Hematopoietic multipotent progenitor cell treated with erythropoietin and hydrocortisone succinate and interleukin-3 and kit ligand, for 6 days (in vitro differentiated cells): ENCODE measurements at places on chromosomes 16 and 17.

DNA sequence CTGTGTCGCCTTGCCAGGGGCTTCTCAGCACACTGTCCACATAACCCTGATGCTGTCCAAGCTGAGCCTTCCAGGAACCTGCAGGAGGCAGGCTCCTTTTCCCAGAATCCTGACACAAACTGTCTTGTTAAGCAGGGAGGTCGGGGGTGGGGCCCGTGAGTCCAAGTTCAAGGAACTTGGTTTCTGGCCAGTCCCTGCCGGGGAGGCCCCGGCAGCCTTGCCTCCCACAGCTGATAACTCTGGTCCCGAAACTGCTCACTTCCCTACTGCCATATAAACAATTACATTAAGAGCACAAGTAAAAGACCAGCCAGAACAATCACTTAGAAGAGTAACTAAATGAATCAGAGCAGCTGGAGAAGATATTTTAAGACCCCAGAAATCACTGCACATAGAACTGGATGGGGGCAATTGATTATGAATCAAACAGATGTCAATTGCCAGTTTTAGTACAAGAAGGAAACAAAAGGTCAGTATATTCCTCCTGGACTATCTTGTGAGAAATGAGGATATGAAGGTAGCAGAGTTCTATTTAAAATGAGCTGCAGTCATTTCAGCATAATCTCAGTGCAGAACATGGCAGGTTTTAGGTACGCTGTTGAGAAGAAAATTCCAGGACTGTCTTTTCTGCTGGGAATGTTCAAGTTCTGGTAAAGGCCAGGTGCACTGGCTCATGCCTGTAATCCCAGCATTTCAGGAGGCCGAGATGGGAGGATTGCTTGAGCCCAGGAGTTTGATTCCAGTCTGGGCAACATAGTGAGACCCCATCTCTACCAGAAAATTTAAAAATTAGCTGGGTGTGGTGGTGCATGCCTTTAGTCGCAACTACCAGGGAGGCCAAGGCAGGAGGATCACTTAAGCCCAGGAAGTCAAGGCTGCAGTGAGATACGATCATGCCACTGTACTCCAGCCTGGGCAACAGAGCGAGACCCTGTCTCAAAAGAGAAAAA lies 169.8 kb downstream of the PITPNC1 start:
- DNase-seq, result no peak

DNA sequence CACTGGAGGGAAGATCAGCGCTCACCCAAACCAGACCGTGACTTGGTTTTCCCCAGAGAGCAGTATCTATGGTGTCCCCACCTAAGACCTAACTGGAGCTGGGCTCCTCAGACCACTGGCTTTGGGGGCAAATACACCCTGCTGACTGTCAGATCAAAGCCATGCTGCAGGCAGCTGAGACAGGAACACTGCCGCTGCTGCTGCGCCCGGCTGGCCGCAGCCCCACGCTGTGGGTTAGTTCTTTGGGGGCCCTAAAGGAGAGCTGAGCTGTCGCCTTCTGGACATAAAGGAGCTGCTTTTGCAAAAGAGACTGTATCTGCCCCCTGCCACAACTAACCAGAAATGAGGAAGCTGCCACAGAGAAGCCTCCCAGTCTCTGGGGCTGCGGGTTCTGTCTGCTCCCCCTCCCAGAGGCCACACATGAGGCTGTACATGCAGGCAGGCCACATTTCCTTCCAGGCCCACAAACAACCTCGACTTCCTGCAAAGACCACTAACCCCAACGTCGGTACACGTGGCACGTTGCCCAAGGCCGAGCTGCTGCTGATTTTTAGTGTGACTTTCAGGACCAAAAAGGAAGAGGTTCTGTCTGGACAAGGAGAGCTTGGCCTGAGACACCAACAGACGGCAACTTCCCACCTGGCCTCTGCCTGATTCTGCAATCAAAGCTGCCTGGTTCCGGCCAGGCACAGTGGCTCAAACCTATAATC lies 18.2 kb upstream of the ABR start:
- DNase-seq, result peak; percentile 90

DNA sequence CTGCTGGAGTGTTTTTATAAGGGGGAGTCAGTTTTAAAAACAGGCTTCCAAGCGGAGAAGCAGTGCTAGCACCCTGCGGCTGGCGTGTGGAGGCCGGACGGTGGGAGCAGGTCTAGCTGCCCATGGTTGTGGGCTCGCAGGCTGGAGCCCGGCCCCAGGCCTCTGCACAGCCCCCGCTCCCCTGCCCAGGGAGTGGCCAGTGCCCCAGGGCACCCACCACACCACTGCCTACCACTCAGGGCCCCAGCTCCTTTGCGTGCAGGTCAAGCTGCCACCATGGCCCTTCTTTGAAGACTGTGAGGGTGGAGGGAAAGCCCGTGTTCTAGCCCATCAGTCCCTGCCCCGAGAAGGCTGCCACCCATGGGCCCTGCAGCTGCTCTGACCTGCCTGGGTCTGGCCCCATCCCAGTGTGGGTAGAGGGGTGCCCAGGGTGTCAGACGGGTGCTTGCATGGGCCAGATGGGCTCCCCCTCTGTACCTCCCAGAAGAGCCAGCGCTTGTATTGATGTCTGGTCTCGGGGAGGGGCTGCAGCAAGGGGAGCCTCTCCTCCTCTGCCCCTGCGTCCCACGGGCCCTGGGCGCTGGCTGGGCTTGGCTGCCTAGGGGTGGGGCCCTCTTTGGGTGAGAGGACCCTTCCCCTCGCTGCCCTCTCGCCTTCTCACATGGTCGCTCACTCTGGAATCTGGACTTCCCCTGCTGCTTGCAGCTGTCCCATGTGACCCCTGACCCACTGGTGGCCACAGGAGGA lies 1.5 kb upstream of the NUDT16L1 start:
- DNase-seq, result no peak

DNA sequence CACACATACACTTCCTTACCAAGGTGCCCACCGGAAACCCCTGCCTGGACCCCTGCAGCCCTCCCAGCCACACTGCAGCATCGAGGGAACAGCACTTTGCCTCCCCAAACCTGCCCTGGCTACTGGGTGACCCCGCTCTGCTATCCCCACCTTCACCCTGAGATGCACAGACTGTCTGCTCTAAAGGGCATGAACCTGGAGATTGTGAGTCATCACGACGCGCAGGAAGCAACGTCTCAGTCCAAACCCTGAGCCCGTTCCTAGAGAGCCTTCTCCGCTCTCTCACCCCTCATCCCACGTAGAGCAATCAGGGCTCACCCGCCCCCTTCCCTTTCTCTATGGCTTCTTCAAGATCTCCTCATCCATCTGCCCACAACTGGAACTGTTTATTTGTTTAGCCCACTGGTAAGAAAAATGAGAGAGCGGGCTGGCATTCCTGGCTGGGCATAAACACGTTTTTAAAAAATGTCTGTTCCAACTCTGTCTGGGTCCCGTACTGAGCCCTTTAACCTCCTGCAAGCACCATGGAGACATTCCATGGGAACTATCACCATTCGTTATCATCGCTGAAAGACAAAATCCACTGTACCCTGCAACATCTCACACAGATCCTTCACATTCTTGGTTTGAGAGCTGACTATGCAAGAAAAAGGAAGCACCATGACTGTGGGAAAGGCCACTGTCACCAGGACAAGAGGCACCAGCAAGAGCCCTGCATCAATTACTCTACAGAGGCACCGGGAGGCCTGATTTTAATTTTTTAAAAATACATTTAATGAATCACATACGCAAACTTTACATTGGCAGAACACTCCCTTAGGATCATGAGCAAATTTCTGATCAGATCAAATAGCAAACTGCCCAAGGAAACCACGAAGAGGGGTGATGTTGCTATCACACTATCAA lies 28.2 kb downstream of the ZFHX3 start:
- no peak for DNase-seq

DNA sequence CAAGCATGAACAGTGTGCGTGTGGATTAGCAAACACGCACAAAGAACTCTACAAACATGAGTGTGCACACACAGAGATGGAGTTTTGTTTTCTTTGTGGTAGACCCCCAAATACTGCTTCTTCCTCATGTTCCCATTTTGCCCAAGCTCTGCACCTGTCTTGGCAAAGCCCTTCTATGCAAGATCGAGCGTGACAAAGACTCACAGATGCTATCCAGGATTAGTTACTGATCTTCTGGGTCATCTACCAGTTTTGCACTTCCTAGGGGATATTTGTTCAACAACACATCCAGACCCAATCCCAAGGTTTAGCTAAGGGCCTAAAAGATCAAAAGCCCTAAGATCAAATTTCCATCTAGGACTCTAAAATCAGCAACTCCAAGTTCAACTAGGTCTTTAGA lies 16.0 kb downstream of the LRRC36 start:
- DNase-seq, result no peak

GRCh38 chr16:29920288-29921033 lies 5.6 kb downstream of the KCTD13 start:
- DNase-seq, result no peak

DNA sequence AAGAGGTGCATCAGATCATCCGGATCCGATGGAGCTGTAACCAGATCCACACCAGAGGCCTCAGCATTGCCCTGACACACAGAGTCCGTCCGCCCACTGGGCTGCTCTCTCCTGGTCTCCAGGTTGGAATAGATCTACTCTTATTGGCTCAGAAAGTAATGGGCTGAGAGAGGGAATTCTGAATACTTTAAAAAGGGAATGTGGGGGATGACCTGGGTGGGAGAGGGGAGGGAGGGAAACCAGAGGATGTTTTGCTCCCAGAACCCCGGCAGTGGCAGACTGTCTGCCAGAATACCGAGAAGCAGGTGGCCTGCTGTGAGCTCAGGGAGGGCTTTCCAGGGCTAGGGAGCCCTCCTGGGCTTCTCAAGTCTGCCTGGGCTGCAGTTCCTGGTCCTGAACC lies 126.5 kb downstream of the ENGASE start:
- DNase-seq, result no peak
